Psoas muscle (tissue), 8 donors: ENCODE measurements at places on chromosomes 2 and 18.

- DNase-seq: no peak
These were observed 221.8 kb upstream of the CTAGE1 start for GRCh38 chr18:22639561-22639960.

GRCh38 chr18:78528411-78529258 lies 451.0 kb upstream of the SALL3 start:
- no peak for DNase-seq

DNA sequence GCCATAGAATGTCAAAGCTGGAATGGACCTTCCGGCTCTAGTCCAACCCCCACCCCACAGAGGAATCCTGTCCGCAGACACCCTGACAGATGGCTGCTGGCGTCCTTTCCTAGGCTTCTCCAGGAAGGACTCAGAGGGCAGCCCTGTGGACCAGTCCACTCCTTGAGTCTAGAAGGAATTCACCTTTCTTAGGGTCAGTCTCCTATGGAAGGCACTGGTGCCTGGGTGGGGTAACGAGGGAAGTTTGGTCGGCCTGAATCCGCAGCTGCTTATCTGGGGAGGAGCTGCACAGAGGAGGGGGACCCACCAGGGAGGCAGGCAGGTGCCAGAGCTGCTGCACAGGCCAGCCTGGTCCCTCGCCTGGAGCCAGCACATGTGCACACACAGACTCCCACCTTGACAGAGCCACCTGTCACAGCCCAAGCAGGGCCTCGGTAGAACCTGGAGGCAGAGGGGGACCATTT lies 2.5 kb downstream of the DNMT3A start:
- no peak for DNase-seq

DNA sequence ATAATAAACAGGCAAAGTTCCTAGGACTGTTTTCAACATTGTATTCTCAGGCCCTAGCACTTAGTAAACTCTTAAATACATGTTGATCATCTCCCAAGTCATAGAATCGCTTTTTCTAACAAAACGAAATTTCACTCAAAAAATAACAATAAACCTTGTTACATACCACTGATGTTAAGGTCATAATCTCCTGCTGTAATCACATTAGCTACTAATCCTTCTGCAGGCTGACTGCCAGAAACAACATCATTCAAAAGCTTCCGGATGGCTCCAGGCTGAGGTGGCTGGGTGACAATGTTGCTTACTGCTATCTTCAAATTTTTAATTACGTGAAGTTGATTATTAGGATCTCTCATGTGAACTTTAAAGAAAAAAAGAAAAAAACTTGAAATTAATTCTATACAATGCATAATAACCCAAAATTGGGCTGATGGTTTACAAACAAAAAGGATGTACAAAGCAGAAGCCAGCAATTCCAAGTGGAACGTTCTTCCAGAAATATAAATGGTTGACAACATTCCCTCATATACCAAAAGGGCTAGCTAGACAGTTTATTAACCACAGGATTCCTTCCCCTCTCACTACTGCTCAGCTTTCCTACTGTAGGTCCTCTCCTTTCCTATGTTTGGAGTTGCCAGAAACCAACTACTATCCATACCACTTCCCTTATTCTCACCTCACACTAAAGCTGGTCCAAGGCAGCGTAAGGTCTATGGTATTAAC lies 11.6 kb downstream of the TRAPPC8 start:
- no peak for DNase-seq

- no peak for DNase-seq
These were observed 603.7 kb upstream of the GCFC2 start for GRCh38 chr2:76314271-76315020.

DNA sequence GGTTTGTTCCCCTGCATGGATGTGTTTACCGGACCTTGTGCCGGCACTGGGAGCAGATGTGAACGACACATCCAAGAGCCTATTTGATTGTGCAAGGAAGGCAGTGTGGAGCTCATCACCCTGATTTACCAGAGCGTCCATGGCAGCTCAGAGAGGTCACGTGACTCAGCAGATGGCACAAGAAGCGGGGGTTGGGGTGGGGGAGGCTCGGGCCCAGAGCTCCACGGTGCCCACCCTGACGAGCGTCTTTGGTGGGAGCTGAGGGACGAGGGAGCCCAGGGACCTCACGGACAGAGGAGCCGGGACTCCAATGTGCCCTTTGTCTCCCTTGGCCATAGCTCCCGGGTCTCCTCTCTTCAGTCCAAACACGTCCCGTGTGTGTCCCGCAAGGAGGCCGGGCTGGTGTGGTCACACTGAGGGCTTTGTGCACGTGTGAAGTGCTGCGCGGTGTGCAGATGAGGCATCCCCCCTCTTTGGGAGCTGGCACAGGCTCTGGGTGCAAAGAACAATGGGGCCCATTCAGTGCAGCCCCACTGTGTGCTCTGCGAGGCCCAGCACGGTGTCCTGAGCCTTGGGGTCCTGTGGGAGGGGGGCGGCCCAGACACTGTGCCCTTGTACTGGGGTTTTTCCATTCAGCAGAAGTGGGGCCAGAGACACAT lies 15.5 kb downstream of the KCNIP3 start:
- no peak for DNase-seq

DNA sequence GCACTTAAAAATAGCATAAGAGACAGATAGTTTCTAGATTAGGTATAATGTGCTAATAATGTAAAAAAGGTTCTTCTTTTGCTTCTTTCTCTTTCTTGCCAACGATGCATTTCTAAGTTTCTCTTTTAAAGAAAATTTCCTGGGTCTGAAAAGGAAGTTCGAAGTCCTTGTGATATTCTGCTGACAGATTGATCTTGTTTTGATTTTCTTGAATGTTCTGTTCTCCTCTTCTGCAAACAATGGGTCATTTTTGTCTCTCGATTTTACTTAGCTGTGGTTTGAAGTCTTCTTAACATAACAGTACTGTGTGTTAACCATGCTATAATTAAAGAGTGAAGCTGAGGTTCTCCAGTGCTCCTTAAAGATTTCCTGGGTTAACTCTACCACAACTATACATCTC lies 61.1 kb upstream of the ACYP2 start:
- no peak for DNase-seq

GRCh38 chr2:197081294-197081693 lies 154.8 kb upstream of the PGAP1 start:
- no peak for DNase-seq

DNA sequence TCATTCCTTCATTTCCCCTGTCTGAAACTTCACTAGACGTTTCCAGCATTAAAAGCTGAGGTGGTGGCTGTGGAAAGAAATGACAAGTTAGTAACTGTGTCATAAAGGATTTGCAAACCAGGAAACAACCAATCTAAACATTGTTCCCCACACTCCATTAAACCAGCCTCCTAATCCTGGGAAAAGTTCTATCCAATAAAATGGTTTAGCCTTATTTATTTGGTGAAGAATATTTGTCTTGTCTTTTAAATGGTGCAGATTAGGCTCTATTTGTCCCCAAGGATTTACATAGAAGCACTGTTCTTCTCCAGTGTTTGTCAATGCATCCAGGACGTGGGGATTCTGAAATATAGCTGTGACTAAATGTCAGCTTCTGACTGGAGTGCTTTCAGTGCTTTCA lies 10.5 kb upstream of the DPP4 start:
- no peak for DNase-seq

- no peak for DNase-seq
These were observed 41.0 kb upstream of the ACSL3 start for GRCh38 chr2:222819722-222820333.

DNA sequence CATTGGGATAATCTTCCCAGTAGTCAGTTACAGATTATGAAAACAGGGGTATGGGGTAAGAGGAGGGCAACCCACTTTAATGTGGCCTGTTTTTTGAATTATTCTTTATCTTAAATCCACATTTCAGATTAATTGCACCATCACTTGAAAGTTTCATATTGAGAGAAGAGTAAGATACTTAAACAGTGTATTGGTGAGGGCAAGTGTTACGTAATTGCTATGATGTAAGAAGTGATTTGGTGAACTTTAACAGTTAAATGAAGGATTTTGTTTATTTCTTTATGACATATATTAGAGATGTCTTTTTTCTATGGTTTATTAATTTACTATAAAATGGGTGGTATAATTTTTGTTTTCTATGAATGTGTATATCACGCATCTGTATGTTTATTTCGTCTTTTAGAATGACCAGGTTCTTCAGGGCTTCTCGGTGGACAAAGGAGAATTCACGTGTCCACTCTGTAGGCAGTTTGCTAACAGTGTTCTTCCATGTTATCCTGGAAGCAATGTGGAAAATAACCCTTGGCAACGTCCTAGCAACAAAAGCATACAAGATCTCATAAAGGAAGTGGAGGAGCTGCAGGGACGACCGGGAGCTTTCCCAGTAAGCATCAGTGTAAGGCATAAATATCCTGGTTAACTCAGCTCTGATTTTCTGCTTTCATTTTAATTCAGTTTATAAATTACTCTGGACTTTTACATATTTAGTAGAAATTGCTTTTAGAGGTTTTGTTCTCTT lies 171.2 kb upstream of the MYO3B start:
- no peak for DNase-seq

DNA sequence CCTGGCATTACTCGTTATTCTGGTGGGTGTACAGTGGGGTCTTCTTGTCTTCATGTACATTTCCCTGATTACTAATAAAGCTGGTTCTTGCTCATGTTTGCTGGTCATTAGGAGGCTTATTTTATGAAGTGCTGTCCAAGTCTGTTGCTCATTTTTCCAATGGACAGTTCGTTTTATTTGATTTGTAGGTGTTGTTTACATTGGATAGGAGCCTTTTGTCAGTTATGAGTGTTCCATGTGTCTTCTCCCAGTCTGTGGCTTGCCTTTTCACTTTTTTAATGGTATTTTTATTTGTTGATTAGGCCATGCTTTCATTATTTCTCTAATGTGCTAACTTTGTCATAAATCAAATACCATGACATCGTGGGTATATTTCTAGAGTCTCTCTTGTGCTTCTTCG lies 51.9 kb downstream of the CEP192 start:
- DNase-seq: no peak

DNA sequence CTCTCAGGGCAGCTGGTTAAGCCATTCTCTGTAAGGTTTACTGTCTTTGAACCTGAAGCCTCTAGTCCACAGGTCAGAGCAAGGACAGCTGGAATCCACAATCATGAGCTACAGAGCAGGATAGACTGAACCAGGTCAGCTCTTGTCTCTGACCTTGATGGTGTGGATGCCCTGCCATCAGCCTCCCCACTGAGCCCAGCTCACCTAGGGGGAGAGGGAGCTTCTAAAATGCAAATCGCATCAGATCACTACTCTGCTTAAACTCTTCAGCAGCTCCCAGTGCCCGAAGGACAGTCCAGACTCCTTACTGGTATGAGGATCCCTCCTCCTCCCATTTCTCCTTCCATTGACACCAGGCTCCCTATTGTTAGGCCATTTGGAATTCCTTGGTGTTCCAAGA lies 255.3 kb upstream of the CCDC68 start:
- DNase-seq: no peak

- no peak for DNase-seq
These were observed 60.3 kb upstream of the UPP2 start for GRCh38 chr2:158041400-158041799.

- DNase-seq: no peak
These were observed 197.5 kb upstream of the COL3A1 start for GRCh38 chr2:188776634-188777033.

DNA sequence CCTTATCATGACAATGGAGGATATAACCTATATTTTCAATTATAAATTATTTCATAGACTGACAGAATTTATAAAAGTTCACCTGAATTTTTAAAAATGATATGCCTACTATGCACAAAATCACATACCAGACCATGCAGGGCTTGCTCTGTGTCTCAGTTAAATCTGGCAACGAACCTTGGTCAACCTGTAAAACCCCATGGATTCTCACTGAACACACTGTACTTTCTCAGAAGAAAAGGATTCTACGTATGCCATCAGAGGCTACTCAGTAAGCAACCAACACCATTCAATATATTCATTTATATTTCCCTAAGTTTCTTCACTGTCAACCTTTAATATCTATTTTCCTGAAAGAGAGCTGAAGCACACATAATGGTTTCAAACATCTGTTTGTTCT lies 52.4 kb downstream of the NRXN1 start:
- no peak for DNase-seq

DNA sequence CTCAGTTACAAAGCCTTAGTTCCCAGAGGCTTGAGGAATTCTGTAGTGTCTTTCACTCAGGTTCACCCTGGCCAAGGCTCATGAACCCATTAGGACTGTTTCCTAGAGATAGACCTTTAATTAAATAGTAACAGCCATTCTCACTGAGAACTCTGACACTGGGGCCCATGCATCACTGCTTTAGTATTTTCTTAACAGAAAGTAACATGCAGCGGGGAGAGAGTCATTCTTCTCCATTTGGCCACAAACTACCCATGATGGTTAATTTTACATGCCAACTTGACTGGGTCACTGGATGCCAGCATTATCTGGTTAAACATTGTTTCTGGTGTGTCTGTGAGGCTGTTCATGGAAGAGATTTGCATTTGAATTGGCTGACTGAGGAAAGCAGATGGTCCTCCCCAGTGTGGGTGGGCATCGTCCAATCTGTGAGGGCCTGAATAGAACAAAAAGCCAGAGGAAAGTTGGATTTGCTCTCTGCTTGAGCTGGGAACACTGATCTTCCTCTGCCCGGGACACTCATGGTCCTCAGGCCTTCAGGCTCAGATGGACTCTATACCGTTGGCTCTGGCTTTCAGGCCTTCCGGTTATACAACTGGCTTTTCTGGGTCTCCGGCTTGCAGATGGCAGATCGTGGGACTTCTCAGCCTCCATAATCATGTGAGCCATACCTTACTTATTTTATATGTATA lies 5.6 kb upstream of the CPLX4 start:
- no peak for DNase-seq

- DNase-seq: peak; percentile 58
These were observed 91.6 kb upstream of the CTDP1 start for GRCh38 chr18:79587779-79588635.

DNA sequence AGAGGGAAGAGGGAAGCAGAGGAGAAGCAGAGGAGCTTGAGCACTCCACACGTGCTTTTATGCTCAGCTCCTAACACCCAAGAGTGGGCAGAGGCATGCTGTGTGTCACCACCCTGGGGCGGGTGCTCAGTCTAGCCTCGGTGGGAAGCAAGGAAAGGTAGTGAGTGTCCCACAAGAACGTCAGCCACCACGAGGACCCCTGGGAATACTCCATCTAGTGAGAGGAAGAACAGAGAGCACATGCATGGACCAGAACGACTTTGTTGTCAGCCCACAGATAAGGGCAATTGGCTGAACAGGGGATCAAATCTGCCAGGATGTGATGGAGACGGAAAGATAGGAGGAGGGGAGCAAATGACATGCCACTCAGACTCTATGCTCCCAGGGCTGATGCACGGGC lies 83.4 kb downstream of the XDH start:
- no peak for DNase-seq

- DNase-seq: no peak
These were observed 8.5 kb downstream of the PDK1 start for GRCh38 chr2:172564376-172564775.
